ENCODE measurements at places on chromosomes 3 and 15. TPM values are rescaled to one million over a fixed set of nuclear protein-coding genes. Genes with fewer than 3 reads are reported as not detected.

IL5RA gene
- total RNA-seq: not detected

- H3K27ac ChIP-seq: no peak overlapping the region
- H3K4me3 ChIP-seq: no peak overlapping the region
- no peaks in the 10 kb centered on the region for H3K4me1 ChIP-seq
- no peaks in the 10 kb centered on the region for H3K36me3 ChIP-seq
- H3K27me3 ChIP-seq: no peaks in the 10 kb centered on the region
Measured at GRCh38 chr15:25497934-25498333, 59.1 kb upstream of the UBE3A start.

GRCh38 chr3:51706788-51707731 lies at the start of gene GRM2:
Gene GRM2 (plus strand): TSS chr3:51707068. CDS start chr3:51708984, 1,916 bp downstream.
- H3K4me1 ChIP-seq: peaks cover 12% of the 10 kb centered on the region
- no peak within 1 kb of the TSS for H3K27ac ChIP-seq
- H3K27me3 ChIP-seq: no peaks in the 10 kb centered on the region
- DNase-seq: peak; percentile 82
- peak within 1 kb of the TSS; percentile 46 for H3K4me3 ChIP-seq
- peaks cover 25% of the 10 kb centered on the region for H3K36me3 ChIP-seq

SNRPA1 gene
- 122 TPM for total RNA-seq

TNNC1 gene
- total RNA-seq: 7.2 TPM

CPN2 gene
- total RNA-seq: not detected

CYP8B1 gene
- total RNA-seq: not detected

PLS1 gene
- 8.6 TPM for total RNA-seq

GRCh38 chr15:54307252-54307902 lies 329.1 kb downstream of the UNC13C start:
- H3K36me3 ChIP-seq: no peaks in the 10 kb centered on the region
- H3K27ac ChIP-seq: no peak overlapping the region
- H3K4me1 ChIP-seq: no peaks in the 10 kb centered on the region
- no peaks in the 10 kb centered on the region for H3K27me3 ChIP-seq
- H3K4me3 ChIP-seq: no peak overlapping the region

GRCh38 chr15:25718169-25718536 lies 145.0 kb downstream of the ATP10A start:
- DNase-seq: no peak
- H3K4me3 ChIP-seq: no peak overlapping the region
- no peaks in the 10 kb centered on the region for H3K36me3 ChIP-seq
- no peaks in the 10 kb centered on the region for H3K27me3 ChIP-seq
- peaks cover 7% of the 10 kb centered on the region for H3K4me1 ChIP-seq

DNA sequence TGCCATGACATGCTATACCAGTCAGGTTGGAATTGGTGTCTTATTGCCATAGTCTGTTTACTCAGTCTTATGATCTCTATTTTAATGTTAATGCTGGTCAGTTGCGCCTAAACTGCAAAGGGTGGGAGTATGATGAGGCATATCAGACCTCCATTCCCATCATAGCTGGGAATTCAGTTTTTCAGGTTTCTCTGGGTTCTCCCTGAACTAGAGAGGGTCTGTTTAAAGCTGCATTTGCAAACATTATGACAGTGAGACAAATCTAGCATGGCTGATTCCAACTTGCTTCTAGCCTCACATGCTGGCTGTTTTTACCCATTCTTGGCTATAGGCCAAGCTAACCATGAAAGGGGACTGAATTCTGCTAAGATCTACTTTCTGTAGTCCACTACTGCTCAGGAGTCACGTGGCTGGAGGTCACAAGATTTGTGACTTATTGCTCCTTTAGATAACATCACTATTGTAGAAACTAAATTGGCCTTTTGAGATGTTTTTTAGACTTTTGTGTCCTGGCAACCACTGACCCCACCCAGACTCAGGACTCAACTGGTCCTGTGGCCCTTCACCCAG lies 96.5 kb downstream of the TGFBR2 start:
- H3K27ac ChIP-seq: no peak overlapping the region
- no peak overlapping the region for H3K4me3 ChIP-seq
- no peak for DNase-seq
- H3K27me3 ChIP-seq: no peaks in the 10 kb centered on the region
- H3K4me1 ChIP-seq: peaks cover 4% of the 10 kb centered on the region

DNA sequence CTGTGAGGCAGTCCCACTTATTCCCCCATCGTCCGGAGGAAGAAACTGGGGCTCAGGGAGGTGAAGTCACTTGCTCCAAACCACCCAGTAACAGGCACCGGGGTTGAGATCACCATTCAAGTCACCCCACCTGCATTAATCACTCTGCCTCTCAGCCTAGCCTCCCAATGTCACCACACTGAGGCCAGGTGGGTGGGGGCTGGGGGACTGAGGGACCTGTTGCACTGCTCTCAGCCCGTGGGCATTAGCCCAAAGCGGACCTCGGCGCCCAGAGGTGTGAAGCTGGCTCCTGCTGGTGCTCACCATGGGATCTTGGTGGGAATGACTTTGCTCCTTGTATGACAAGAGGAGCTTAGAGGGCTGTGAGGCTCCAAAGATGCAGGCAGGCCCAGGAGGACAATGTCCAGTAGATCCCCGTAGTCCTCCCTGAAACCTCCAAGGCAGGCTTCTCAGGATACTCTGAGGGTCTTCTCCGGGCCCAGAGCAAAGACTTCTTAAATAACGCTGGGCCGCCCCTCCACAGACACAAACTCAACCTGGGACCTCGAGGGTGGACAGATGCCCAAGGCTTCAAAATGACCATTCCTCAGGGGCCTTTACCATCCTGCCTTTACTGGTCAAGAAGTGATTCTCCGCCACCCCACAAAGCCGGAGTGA lies 1.7 kb downstream of the NT5DC2 start:
- H3K36me3 ChIP-seq: peaks cover 20% of the 10 kb centered on the region
- H3K27ac ChIP-seq: no peak overlapping the region
- peak overlapping the region; percentile 75 for H3K4me3 ChIP-seq
- peak; percentile 78 for DNase-seq
- H3K27me3 ChIP-seq: no peaks in the 10 kb centered on the region

IL1RAP gene
- 44.0 TPM for total RNA-seq

- H3K4me1 ChIP-seq: peaks cover 21% of the 10 kb centered on the region
- H3K36me3 ChIP-seq: peaks cover 7% of the 10 kb centered on the region
- H3K4me3 ChIP-seq: no peak overlapping the region
- H3K27me3 ChIP-seq: no peaks in the 10 kb centered on the region
- no peak for DNase-seq
- H3K27ac ChIP-seq: no peak overlapping the region
Measured at GRCh38 chr3:16411441-16411840, 102.1 kb downstream of the RFTN1 start.

SLC49A4 gene
- total RNA-seq: 20.9 TPM

MUC4 gene
- total RNA-seq: not detected

DNA sequence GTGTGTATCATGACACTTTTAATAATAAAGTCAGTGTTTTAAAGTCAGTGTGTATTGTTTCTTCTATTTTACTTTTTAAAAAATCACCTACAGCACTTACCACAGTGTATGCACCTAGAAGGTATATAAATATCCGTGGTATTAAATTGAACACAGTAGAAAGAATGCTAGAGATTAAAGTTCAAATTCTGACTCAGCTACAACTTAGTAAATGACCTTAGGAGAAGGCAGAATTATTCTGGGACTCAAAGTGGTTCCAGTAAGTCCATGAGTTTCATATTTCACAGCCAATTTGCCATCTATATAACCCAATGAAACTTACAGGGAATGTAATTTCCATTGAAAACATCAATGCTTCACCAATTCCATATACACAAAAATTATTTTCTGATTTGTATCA lies 52.7 kb upstream of the MAP4 start:
- peaks cover 16% of the 10 kb centered on the region for H3K4me1 ChIP-seq
- H3K27ac ChIP-seq: no peak overlapping the region
- no peak overlapping the region for H3K4me3 ChIP-seq

GRCh38 chr15:28911310-28911931 lies 25.6 kb downstream of the APBA2 start:
- no peaks in the 10 kb centered on the region for H3K36me3 ChIP-seq
- no peak overlapping the region for H3K27ac ChIP-seq
- H3K27me3 ChIP-seq: no peaks in the 10 kb centered on the region
- no peaks in the 10 kb centered on the region for H3K4me1 ChIP-seq

DNA sequence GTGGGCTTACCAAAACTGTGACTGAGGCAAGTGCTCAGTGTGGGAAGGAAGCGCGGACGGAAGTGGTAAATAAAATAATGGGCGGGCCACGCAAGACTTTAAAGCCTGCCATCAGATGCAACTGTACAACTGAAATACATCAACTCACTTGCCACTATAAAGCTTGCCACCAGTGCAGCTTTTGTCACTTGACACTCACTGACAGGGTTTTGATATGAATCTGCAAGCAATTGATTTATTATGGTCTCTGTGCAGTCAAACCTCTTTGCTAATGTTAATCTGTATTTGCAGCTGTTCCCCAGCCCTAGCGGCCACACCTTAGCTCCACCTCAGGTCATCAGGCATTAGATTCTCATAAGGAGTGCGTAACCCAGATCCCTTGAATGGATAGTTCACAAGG lies 2.3 kb upstream of the GFM1 start:
- no peak overlapping the region for H3K4me3 ChIP-seq
- no peak overlapping the region for H3K27ac ChIP-seq
- no peaks in the 10 kb centered on the region for H3K36me3 ChIP-seq
- H3K27me3 ChIP-seq: no peaks in the 10 kb centered on the region

DNA sequence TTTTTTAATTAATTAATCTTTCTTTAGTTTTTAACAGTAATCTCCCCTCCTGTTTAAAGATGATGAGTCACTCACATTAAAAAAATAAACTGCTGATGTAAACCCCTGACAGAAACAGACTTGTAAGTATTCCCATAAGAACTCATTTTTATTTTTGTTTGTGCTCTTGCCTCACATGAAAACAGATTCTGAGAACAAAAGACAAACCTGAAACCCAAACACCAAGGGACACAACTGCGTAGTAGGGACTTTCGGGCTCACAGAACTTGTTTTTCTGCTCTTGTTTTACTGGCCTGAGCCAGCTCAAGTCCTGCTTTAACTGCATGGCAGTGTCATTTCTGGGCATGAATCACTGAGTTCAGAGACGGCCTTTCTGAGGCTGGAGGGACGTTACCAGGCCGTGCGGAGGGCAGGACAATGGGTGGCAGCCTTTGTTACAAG lies 600.8 kb downstream of the FOXP1 start:
- peak; percentile 72 for DNase-seq
- peak overlapping the region; percentile 87 for H3K27ac ChIP-seq
- no peaks in the 10 kb centered on the region for H3K27me3 ChIP-seq
- peak overlapping the region; percentile 11 for H3K4me3 ChIP-seq
- peaks cover 26% of the 10 kb centered on the region for H3K36me3 ChIP-seq

DNA sequence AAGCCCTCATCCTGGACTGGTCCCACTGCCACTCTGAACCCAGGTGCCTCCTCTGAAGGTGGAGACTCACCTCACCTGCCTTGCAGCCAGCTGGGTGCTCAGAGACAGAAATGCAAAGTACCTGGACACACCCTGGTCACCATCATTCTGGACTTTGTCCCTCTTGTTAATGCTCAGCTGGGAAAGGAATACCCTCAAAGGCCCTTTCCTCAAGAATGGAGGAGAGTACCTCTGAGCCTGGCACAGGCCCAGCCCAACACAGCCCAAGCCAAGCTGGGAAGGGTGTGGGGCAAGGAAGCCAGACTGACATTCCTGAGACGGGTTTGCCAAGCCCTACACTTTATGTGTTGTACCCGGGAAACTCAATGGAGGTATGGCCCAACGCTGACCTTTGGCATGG lies 983 bp upstream of the ALAS1 start:
- H3K27me3 ChIP-seq: no peaks in the 10 kb centered on the region
- peak overlapping the region; percentile 68 for H3K27ac ChIP-seq
- H3K4me3 ChIP-seq: no peak overlapping the region
- H3K36me3 ChIP-seq: no peaks in the 10 kb centered on the region
- peaks cover 51% of the 10 kb centered on the region for H3K4me1 ChIP-seq

- H3K4me1 ChIP-seq: peaks cover 19% of the 10 kb centered on the region
- no peaks in the 10 kb centered on the region for H3K27me3 ChIP-seq
- H3K27ac ChIP-seq: peak overlapping the region; percentile 50
- no peaks in the 10 kb centered on the region for H3K36me3 ChIP-seq
Measured at GRCh38 chr15:99536422-99537040, 29.3 kb upstream of the MEF2A start.

DNA sequence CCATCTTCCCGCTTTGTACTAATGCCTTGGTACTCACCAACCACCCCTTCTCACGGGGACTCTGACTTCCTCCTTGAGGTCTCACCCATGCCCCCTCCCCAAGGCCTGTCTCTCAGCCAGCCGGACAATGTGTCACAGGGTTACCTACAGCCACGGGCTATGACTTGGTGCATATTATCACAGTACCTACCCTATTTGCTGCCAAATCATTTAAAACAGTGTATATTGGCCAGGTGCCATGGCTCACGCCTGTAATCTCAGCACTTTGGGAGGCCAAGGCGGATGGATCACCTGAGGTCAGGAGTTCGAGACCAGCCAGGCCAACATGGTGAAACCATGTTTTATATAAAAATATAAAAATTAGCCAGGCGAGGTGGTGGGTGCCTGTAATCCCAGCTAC lies 93.4 kb upstream of the TBL1XR1 start:
- peaks cover 7% of the 10 kb centered on the region for H3K4me1 ChIP-seq
- H3K4me3 ChIP-seq: no peak overlapping the region
- no peaks in the 10 kb centered on the region for H3K36me3 ChIP-seq
- DNase-seq: no peak

GRCh38 chr3:107421170-107421792 lies 44.0 kb downstream of the CCDC54 start:
- no peaks in the 10 kb centered on the region for H3K27me3 ChIP-seq
- no peaks in the 10 kb centered on the region for H3K36me3 ChIP-seq
- no peak overlapping the region for H3K27ac ChIP-seq
- H3K4me3 ChIP-seq: peak overlapping the region; percentile 19
- no peak for DNase-seq

GXYLT2 gene
- total RNA-seq: 1.1 TPM

GRCh38 chr3:112496366-112497067 lies 2.8 kb downstream of the BTLA start:
- DNase-seq: no peak
- no peak overlapping the region for H3K4me3 ChIP-seq
- H3K27ac ChIP-seq: no peak overlapping the region
- H3K4me1 ChIP-seq: no peaks in the 10 kb centered on the region
- H3K27me3 ChIP-seq: no peaks in the 10 kb centered on the region

DNA sequence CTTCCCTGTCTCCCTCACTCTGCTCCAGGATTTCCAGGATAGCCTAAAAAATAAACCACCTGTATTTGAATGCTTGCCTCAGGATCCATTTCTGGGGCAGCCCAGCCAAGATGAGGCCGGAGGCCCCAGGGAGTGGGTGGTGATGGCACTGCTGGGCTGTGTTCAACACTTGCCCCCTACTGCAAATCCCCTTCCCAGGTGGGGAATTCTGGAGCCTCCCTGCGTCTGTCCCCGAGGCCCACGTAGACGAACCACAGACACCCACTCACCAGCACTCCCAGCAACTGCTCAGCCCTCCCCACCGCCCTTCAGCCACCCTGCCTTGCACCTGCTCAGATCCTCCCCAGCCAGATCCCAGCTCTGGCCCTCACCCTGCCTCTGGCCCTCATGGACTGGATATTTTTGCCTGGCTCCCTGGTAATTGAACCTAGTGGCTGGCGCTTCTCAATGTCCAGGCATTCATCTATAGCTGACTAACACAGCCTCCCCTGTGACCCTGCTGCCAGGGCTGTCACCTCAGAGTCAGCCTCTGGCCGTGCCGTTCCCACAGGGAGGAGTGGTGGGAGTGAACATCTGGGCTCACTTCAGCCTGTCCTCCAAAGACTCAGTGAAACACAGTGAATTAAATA lies 17.1 kb upstream of the EPB42 start:
- no peaks in the 10 kb centered on the region for H3K36me3 ChIP-seq
- no peak overlapping the region for H3K4me3 ChIP-seq
- DNase-seq: no peak
- H3K27ac ChIP-seq: no peak overlapping the region
- H3K4me1 ChIP-seq: peaks cover 44% of the 10 kb centered on the region
- no peaks in the 10 kb centered on the region for H3K27me3 ChIP-seq

All from suprapubic skin (tissue), 4 donors.